ENCODE measurements at places on chromosomes 12 and 14.

GRCh38 chr12:67420506-67420905, 151.3 kb downstream of the CAND1 start:
- no peak for DNase-seq

- no peak for DNase-seq
Measured at GRCh38 chr12:79938843-79939242, 3.9 kb upstream of the PPP1R12A start.

- DNase-seq: no peak
Measured at GRCh38 chr14:60061371-60061770, 30.4 kb upstream of the PCNX4 start.

DNA sequence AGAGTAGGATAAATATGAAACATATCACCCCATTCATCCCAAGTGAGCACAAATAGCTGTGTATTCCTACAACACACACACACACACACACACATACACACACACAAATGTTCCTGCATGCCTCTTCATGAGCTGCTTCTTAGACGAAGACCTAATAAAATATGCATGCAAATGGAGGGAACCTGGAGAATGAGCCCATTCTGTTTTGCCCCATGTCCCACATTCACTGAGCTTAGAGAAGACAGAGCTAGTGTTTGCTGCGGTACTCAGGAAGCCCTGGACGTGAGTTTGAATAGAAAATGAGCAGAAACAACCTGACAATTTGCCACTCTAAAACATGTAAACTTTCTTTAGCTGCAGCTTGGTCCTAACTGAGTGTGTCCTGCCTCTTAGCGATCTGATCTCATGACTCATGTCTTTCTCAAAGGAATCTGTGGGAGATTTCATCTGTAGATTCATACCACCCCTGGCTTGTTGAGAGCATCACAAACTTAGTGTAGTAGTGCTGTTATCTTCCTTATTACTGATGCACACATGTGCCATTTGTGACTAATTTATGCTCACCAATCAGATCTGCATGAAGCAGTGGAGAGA, 86.8 kb downstream of the ITPR2 start:
- DNase-seq: peak; percentile 68

GRCh38 chr14:100741966-100742365, 15.3 kb downstream of the DLK1 start:
- no peak for DNase-seq

DNA sequence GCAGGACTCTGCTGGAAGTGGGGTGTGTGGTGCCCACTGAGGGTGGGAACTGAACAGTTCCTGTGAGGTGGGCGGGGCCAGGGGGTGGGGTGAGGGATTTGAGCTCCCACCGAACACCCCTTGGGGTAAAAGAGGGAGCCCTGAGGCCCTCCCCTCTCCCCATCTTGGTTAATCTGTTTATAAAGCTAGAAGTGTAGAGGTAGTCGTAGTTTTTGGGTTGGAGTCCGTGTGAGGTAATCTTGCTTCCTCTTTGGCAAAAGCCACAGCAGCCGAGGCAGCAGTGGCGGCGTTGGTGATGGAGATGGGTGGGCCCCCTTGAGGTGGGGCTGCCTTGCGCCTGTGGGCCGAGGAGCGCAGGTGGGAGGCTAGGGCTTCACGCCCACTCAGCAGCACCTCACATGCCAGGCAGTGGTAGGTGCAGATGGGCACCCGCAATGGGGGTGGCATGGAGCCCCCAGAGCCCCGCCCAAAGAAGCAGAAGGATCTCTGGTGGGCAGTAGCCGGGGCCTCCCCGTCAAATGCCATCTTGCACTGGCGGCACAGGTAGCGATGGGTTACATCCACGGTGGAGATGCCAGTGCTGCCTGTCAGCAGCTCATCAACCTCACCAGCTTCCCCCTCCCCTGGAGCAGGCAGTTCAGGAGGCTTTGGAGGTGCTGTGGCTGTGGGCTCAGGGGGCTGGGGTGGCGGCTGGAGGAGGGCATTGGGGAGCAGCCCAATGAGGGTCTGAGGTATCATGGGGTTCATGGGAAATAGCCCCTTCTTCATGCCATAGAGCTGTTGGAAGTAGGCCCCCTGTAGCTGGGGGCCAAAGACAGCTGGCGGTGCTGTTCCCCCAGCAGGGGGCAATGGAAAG, 29.6 kb downstream of the ZFHX2 start:
- no peak for DNase-seq

- peak; percentile 74 for DNase-seq
Measured at GRCh38 chr12:25495331-25496097, 57.6 kb downstream of the LMNTD1 start.

DNA sequence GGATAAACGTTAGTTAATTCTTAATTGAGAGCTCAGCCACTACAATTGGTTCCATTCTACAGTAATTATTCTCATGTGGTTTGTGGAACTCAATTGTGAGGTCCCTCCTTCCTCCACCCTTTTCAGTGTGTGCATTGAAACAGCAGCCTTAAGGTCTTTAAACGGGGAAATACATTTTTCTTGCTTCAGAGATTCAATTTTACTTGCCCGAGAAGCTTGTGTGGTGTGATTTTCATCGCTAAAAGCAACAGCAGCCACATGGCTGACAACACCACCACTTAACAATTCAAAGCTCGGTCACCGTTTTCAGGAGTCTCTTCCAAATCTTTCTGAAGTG, 733 bp upstream of the PPFIBP1 start:
- DNase-seq: no peak

GRCh38 chr12:16939871-16940306, 333.9 kb upstream of the LMO3 start:
- DNase-seq: peak; percentile 55

DNA sequence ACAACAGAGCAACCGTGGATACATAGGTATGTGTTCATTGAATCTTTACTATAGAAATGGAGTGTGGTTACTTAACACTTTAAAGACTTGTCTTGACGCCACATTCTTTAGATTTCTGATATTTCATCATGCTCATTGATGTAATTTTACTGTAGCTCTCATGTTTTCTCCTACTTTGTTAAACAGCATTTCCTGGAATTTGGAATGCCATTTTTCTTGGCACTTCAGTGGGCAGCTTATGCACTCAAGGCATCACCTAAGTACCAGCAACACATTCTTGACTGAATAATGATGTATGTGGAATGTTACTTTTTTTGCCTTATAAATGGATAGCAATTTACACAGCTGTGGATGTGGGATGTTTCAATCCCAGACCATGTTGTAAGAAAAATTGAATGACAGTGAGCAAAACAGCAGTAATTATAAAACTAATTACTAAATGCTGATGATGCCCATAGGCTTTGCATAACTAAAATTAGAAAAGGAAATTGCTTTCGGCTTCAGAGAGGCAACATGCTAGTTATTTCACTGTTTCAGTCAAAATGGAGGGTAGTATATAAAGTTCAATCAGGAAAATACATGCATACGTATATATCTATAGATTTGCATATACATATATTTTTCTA, 298.5 kb downstream of the NPAS3 start:
- DNase-seq: no peak

GRCh38 chr14:80638620-80639515, 302.7 kb downstream of the CEP128 start:
- DNase-seq: peak; percentile 71

- peak; percentile 64 for DNase-seq
Measured at GRCh38 chr14:34355584-34356263, 106.3 kb downstream of the SPTSSA start.

DNA sequence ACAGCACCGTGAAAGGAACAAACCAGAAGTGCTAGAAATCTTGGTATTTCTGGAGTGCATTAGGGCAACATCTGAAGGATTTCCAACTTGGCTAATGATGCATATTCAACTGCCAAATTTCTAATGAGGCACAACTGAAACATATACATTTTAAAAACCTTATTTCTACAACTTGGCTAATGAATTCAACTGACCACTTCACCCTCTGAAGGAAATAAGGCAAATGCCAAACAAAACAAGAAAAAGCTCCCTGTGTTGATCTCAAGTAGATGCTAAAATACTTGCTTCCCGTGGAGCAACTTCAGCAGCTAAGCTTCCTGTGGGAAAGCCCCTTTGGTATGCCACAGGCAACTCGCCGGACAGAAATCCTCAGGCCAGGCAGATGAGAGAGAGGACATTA, 167.1 kb downstream of the TTC7B start:
- DNase-seq: no peak

DNA sequence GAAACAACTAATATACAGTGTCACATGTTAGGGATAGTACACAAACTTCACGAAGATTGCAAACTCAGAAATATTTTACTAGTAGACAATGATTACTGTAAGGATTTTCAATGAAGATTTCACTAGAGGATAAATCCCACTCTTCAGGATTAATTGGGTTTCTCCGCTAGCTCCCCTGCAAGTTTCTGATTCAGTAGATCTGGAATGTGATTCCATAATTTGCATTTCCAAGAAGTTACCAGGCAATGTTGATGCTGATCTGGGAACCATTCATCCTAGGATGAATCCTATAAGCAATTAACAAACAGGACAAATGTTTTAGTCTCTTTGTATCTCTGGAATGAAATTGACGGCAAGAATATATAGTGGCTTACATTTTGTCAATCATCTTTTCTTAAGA, 272.4 kb downstream of the ALX1 start:
- no peak for DNase-seq

DNA sequence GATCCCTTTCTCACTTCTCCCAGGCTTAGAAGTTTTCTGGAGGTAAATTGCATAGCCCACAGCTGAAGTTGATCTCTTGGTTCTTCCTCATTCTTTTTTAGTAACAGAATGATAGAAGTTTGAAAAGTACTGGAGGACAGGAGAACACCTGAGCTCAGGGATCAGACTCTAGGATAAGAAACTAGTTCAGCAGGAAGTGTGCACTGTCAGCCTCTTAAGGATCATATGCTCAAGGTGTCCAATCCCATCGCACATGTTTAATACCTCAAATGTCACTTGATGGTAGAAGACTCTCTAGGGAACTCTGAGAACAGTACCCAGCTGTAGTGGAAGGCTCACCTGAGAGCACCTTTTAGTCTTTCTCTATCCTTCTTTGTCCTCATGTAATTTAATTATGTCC, 14.7 kb upstream of the LIMA1 start:
- DNase-seq: no peak

DNA sequence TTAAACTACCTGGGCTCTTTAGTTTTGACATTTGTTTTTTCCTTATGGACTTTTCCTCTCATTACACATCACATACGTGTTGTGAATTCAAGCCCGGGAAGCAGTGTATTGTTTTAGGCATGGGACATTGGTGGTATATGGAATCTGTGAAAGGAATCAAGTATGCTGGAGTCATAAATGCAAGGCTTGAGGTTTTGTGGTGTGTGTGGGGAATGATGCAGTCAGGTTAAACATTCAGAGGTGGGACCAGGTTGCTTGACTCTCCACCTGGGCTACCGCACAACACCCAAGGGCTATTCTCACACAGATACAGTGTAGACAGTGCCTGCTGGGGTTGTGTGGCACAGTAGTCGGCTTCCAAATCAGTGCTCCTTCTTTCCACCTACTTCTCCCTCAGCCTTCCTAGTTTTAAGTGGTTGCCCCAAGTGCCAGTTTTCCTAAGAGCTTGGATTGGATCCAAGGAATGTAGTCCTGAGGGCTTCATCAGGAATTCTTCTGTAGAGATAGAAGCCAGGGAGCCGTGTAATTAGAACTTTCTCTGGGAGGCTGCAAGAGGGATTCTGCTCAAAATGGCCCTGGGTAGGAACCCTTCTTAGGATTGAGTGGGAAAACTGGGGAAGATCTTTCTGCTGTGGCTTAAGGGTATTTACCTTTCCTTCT, 243.7 kb downstream of the C12orf75 start:
- DNase-seq: no peak

GRCh38 chr12:40152783-40153383, 47.0 kb upstream of the SLC2A13 start:
- peak; percentile 14 for DNase-seq

GRCh38 chr12:116293687-116294453, 16.4 kb upstream of the MED13L start:
- no peak for DNase-seq

DNA sequence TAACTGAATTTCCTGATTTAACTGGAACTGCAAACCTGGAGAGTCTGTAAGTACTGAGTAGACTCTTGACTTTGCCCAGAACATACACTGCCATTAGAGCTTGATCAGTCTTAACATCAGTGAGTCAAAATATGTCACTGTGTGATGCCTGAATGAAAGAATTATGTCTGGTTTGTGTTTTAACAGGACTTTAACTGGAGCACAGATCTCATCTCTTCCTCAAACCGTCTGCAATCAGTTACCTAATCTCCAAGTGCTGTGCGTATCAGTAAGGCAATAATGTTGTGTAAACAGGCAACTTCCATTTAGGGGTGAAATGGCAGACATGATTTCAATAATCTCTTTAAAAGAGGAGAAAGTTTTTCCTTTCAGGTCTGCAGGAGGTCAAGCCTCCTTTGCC, 97.0 kb downstream of the ZFC3H1 start:
- DNase-seq: no peak

DNA sequence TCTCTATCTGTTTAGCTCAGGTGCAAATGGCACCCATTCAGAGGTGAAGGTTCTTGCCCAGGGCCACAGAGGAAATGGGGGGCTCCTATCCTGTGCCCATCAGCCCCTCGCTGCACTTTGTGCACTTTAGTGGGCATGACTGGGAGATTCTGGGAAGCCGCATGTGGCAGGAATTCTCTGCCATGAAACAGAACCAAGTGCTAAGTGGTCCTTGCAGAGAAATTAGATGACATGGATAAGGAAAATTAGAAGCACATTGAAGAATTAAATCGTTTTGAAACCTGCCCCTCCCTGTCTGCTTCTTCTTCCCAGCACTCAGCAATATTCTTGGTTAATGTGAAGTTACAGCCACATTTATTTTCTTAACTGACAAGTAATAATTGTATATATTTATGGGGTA, 185.2 kb upstream of the RTL1 start:
- no peak for DNase-seq

DNA sequence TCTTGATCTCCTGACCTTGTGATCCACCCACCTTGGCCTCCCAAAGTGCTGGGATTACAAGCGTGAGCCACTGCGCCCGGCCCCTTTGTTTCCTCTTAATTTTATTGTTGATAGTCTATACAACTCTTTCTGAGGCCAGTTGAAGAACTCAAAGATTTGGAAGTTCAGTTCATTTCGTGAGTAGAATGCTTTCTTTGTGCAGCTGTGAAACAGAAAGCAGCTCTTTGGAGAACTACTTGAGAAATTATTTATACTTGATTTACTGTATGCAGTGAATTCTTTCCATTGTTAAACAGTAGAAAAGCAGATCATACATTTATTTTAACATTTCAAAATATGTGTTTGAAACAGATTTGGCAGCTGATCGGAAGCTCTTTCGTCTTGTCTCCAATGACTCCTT, 69.3 kb downstream of the PCNX1 start:
- no peak for DNase-seq

DNA sequence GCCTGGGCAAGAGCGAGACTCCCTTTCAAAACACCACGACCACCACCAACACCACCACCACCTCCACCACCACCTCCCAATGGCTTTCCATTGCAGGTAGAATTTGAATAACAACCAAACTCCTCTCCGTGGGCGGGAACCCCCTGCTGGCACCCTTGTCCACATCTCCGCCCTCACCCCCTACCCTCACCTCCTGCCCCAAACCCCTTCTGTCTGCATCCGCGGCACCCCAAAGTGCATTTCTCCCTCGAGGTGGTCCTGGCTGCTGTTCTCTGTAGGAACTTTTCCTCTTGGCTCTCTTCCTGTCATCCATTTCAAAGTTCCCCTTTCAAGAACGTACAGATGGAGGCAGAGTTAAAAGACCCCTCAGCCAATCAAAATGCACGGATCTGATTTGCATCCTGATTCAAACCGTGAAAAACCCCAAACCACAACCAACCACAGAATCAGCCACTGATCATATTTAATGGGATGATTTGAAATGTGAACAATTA, 3.8 kb downstream of the SDSL start:
- DNase-seq: no peak

- no peak for DNase-seq
Measured at GRCh38 chr14:101525640-101526527, 35.4 kb upstream of the DIO3 start.

GRCh38 chr12:48160046-48160445, 2.7 kb upstream of the ASB8 start:
- DNase-seq: no peak

Measured in non-pigmented ciliary epithelial cell (primary cell).